ENCODE measurements at places on chromosomes 7 and 10.

DNA sequence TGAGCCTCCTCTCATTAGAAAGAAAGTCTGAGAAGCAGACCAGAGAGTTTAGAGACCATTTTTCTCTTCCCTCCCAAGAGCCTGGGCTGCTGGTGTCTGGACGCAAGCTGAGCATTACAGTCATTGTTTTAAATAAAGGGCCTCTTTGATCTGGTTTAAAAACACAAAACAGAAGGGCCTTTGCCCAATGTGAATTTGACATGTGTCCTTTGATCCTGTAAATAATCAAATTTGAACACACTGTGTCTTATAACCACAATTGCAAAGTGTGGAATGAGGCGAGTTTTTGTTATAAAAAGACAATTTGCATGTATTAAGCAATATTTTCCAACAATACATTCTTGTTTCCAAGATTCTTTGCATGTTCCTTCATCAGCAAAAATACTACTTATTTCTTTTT lies 158.5 kb downstream of the C7orf25 start:
- DNase-seq, result no peak

DNA sequence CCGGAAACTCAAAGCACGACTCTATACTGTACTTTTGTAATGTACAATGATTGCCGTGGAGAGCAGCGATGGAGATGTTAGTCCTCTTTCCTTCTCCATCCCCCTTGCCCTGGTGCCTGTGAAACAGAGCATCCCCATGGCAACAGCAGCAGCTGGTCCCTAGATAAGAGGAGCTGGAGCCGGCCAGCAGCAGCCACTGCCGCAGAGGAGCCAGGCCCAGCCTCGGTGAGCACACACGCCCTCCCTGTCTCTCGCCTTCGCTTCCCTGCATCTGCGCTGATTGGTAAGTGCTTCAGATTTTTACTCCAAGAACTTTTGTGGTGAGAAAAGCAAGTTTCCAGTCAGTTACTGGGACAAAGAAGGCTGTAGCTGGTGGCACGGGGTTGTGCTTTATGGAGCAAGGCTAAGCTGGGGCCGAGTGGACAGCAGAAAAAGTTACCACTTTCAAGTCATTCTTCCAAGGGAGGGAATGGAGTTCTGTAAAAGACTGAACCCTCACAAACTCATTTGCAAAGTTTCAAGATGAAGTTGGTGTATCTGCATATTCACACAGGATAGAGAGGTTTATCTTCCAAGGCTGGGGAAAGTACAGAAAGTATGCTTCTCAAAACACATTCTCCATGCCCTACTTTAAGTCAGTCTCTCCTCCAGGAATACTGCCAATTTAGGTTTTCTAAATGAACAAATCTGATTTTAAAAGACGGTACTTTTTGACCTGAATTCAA lies at the start of gene PPP1R17:
PPP1R17 (plus strand) TSS at position 192 of the 725 bp plus-strand sequence. CDS start 5,227 bp downstream, outside the sequence.
- DNase-seq, result no peak

DNA sequence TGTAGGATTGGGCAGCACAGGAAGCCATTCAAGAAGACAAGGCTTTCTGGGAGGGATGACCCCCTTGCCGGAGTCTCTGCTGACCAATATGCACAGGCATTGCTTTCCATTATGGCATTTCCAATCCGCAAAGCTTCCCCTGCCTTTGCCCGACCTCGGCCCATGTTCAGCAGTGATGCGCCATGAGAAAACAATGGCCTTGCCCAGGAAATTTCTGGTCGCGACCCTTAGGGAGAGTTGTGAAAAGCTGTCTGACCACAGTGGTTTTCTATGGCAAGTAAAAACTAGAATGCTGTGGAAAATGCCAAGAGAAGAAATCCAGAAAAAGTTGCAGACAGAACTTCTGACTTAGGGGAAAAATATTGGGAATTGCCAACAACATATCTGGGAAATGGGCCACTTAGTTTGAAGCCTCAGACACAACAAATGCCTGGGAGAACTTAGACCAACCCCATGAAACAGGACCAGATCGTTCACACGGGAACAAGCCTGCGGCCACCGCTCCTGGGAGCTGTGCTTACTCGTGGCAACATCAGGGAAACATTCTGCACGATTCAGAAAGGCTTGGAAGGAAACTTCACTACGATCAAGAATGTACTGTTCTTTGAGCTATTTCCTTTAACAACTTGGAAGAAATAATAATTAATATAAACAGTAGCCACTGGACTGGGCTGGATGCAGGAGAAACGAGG lies 512.4 kb downstream of the TNS3 start:
- no peak for DNase-seq

GRCh38 chr7:90777465-90777864 lies 181.3 kb downstream of the CDK14 start:
- DNase-seq, result no peak

DNA sequence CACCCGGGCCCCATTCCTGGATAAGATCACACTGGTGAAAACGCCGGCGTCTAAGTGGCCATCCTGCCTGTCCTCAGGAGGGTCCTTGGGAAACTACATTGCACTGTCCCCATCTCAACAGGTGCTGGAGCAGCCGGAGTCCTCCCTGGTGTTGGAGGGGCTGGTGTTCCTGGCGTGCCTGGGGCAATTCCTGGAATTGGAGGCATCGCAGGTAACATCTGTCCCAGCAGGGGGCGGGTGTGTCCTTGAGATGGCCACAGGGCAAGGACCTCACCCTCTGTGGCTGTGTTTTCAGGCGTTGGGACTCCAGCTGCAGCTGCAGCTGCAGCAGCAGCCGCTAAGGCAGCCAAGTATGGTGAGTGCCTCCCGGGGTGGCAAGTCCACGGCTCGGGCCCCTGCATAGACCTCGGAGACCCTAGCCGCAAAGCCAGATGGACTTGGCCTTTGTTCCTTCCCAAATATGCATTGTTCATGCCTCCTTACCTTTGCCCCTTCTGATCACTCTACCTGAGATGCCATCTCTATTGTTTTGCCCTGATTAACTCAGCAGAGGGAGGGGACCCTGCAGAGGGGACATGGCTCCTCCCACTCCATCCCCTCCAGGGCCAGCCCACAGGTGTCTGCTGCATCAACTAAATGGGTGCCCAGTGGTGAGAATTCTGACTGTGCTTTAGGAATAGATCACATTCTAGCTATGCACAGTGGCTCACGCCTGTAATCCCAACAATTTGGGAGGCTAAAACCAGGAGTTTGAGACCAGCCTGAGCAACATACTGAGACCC lies 23.8 kb downstream of the ELN start:
- DNase-seq, result peak; percentile 61

GRCh38 chr10:13352519-13352918 lies 4.4 kb upstream of the SEPHS1 start:
- peak; percentile 49 for DNase-seq

GRCh38 chr7:15561835-15562234 lies at the start of gene AGMO:
Gene AGMO, minus strand, starts transcription at chr7:15562015.
- DNase-seq, result no peak

- DNase-seq, result no peak
Observed at GRCh38 chr10:10551596-10552301, 465.9 kb upstream of the CELF2 start.

GRCh38 chr7:73437091-73437490 lies 3.5 kb downstream of the FZD9 start:
- DNase-seq, result no peak

DNA sequence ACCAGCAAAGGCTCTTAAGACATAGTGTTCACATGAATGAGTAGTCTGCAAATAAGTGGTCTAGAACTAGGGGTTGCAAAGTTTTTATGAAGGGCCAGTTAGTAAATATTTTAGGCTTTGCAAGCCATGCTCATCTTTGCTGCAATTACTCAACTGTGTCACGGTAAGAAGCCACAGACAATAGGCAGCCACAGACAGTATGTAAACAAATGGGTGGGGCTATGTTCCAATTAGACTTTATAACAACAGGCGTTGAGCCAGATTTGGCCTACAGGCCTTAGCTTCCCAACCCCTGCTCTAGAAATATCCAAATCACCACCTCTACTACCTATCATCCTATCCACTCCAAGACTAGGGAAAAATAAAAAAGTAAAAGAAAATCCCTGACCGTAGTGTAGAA lies 9.2 kb downstream of the IKZF5 start:
- peak; percentile 29 for DNase-seq

DNA sequence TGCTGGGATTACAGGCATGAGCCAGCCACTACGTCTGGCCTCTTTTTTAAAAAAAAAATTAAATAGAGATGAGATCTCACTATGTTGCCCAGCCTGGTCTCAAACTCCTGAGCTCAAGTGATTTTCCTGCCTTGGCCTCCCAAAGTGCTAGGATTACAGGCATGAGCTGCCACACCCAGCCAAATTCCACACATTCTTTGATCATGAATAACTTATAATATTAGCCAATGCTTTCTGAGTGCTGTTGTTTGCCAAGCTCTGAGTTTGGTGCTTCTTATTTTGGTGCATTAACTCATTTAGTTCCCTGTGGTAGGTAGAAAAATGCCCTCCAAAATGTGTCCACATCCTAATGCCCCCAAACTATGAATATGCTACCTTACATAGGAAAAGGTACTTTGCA lies 47.2 kb upstream of the MKI67 start:
- DNase-seq, result no peak

GRCh38 chr7:67008260-67008659 lies 11.6 kb downstream of the TYW1 start:
- DNase-seq, result no peak

DNA sequence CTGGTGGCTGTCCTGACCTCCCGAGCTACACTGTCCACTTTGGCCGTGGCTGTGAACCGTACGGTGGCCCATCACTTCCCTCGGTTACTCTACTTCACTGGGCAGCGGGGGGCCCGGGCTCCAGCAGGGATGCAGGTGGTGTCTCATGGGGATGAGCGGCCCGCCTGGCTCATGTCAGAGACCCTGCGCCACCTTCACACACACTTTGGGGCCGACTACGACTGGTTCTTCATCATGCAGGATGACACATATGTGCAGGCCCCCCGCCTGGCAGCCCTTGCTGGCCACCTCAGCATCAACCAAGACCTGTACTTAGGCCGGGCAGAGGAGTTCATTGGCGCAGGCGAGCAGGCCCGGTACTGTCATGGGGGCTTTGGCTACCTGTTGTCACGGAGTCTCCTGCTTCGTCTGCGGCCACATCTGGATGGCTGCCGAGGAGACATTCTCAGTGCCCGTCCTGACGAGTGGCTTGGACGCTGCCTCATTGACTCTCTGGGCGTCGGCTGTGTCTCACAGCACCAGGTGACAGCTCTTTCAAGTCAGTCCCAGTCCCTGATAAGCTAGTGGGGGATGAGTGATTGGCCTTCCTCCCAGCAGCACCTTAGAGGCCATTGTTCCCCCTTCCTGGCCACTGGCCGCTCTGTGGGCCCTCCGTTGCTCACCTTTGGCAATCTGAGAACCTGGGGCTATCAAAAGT lies 3.0 kb downstream of the CHPF2 start:
- no peak for DNase-seq

GRCh38 chr7:26013551-26014083 lies 138.4 kb upstream of the NFE2L3 start:
- peak; percentile 2 for DNase-seq

- no peak for DNase-seq
Observed at GRCh38 chr10:48931188-48931587, 8.5 kb downstream of the LRRC18 start.

DNA sequence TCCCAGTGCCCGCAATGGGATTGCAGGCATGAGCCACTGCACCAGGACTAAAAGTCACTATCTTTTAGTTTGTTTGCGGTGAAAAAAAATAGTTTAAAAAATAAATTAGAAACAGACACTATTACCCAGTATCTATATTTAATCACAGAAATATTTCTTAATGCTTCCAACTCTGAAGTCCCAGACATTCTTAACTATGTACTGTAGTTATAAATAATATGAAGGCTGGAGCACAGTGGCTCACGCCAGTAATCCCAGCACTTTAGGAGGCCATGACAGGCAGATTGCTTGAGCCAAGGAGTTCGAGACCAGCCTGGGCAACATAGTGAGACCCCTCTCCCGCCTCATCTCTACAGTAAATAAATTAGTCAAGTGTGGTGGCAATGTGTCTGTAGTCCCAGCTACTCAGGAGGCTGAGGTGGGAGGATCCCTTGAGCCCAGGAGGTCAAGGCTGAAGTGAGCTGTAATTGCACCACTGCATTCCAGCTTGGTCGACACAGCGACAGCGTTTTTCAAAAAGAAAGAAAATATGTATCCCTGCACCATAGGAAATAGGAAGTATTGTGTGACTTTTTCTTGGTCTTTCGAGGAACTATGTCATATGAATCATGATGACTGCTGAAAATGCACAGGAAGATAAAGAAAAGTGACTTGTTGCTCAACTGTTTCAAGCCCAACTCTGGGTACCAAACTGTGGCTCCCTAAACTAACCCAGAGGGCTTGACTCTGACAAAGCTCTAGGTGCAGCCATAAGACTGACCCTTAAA lies 74.9 kb upstream of the STEAP1B start:
- DNase-seq, result peak; percentile 13

GRCh38 chr7:116145245-116145852 lies 65.0 kb upstream of the TES start:
- DNase-seq, result no peak

GRCh38 chr10:33263453-33263852 lies 71.0 kb downstream of the NRP1 start:
- DNase-seq, result no peak

DNA sequence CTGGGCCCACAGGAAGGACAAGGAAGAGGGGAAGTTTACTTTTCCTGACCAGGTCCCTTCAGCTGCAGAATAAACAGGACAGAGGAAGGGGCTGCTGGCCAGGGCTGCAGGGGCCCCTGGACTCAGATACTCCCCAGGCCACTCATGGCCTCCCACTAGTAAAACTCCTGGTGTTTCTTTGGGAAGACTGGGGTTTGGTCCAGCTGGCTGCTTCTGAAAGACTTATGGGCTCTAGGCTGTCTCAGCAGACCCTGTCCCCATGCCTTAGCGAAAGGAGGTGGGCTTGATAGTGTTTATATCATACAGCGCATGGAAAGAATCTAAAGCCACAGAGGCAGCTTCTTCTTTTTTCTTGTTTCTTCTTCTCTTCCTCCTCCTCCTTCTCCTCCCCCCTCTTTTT lies 56.4 kb downstream of the PALD1 start:
- DNase-seq, result no peak

DNA sequence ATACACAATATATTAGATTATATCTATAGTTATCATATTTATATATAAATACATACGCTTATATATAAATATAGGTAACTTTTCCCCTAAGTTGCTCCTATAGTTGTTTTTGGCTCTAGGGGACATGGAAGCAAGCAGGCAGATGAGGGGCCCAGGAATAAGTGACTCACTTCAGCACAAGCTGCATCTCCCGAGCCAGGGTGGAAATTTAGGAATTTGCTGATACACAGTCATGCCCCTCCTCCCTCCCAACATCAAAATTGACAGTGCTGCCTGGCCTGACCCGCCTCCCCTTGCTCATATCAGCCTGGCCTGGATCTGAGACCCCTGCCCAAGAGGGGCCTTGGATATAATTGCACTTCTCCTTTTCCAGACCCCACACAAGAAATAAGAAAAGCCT lies 33.8 kb downstream of the MKI67 start:
- DNase-seq, result no peak

DNA sequence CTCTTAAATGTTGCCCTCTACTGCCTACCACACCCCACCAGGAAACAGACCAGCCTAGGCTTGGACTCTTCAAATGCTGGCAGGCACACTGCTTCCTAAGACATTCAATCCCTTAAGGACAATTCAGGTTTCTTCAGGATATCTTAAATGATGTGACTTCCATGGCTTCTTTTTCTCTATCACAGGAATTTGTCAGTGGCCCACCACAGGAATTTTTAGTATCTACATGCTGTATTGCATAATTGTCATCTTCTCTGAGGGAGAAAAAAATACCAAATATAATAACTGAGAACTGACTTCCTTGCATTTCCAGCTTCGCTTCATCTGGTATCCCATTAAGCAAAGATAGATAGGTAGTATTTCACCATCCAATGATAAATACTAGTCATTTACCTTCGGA lies 129.3 kb downstream of the WNT2 start:
- DNase-seq, result peak; percentile 41
